ENCODE measurements at places on chromosomes 6 and 20.

GRCh38 chr6:29597184-29597583, 12.3 kb downstream of the OR2H2 start:
- DNase-seq = no peak

DNA sequence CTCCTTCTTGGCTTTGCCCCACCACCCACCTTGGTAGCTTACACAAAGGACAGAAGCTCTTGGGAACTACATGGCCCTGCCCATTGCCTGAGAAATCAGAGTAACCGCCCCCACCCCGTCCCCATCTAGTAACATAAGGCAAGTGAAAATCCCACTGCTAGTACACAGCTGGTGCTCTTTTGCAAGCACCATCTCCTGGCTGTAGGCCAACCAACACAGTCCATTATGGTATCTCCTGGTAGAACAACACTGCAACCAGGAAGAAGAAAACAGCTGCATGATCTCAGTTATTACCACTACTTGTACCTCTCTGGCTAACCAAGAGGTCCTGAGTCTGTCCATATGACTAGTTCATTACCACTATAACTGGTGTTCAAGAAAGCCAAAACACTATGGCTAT, 841.1 kb upstream of the MANEA start:
- no peak for DNase-seq

- no peak for DNase-seq
Measured at GRCh38 chr6:130134582-130134981, 88.2 kb downstream of the SAMD3 start.

DNA sequence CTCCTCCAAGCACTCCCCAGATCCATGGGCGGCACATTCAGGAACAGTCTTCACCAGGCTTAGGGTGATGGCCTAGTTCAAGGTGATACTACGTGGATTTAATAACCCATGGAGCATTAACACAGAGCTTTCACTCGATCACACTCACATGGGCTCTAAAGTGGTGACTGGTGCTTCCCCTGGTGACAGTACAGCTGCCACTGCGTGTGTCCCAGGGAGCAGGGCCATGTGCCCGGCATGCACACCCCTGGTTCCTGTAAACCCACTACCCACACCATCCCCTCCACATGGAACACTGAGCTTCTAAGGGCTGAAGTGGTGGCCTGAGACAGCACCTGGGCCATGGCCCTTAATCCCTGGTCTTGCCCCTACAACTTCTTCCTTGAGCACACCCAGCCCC, 27.8 kb upstream of the APMAP start:
- DNase-seq = no peak

- DNase-seq = peak; percentile 71
Measured at GRCh38 chr6:166997768-166998255, 1.4 kb upstream of the CEP43 start.

GRCh38 chr6:14037402-14038277, 79.9 kb upstream of the CD83 start:
- peak; percentile 83 for DNase-seq

- DNase-seq = no peak
Measured at GRCh38 chr6:86331265-86331840, 606.0 kb upstream of the HTR1E start.

DNA sequence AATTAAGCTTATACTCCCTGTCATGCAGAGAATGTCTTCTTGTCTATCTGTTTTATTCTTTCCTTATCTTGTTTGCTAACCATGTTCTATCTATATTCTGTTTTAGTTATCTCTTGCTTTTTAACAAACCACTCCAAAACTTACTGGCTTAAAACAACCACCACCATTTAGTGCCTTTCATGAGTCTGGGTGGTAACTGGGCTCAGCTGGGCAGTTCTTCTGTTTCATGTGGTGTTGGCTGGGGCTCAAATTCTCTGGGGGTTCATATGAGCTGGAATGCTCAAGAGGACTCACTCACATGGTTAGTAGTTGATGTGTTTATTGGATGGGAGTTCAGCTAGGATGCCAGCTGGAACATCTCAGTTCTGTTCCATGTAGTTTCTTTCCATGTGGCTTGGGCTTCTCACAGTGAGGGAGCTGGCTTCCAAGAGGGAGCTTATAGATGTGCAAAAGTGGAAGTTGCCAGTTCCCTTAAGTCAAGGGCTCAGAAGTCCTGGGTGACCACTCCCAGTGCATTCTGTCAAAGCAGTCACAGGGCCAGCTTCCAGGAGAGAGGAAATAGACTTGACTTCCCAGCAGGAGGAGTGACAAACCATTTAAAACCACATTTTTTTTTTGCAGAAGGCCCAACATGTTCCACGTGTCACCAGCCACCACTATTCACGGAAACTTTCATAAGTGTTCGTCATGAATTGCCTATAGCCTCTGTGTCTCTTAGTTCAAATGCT, 70.4 kb downstream of the PLCB4 start:
- no peak for DNase-seq

DNA sequence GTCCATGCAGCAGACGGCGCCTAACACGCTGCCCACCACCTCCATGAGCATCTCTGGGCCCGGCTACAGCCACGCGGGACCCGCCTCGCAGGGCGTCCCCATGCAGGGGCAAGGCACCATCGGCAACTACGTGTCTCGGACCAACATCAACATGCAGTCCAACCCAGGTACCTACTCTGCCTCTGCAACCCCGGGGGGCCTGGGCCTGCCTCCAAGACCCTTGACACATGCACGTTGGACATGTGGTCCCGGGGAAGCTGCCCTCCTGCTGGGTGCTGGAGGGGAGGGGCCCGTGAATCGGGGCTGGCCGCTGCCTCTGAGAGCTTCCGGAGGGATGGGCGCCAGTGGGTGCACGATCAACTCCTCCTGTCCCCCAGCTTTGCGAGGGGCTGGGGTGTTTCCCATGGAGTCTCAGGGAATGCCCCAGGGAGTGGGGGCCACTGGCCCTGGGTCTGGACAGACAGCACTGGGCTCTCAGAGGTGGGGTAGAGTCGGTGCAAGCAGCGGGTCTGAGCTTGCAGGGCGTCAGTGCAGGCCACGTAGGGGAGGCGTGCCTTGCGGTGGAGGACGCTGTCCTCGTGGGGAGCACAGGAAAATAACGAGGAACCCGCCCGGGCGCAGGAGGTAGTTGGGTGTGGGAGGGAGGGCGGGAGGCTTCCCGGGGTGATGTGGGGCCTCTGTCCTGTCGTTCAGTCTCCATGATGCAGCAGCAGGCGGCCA, 19.4 kb downstream of the SS18L1 start:
- no peak for DNase-seq

GRCh38 chr6:10180138-10181074, 234.5 kb downstream of the TFAP2A start:
- DNase-seq = no peak

GRCh38 chr6:15036690-15037245, 209.1 kb upstream of the JARID2 start:
- DNase-seq = peak; percentile 70

DNA sequence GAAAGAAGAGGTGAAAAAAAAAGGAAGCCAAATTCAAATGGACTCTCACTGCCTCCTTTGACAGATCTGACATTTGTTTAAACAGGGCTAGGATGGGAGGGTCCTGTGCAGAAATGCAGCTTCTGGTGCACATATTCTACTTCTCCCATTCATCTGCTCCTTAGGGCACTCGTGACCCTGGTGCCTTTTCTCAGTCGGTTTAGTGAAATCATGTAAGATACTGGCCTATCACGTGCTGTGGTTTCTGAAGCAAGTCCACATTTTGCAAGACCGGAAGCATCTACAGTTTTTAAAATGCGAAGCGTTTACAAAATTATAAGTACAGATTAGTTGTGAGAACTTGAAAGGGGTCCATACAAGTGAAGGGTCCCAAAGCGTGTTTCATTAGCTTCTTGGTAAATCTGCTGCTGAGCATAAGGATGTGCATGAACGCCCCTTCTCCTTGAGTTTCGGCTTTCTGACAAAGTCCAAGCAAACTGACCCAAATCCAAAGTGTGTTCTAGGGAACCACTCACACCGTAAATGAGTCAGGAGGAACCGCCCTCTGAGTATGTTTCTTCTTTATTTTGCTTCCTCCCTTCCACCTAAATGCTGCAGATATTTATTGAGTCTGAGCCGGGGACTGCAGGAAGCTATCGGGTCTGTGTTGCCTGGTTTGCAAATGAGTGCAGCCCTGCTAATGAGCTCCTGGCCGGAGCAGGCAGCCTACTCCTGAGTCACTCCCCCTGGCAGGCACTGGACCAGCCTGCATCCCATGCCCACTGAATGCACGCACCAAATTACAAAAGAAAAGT, 323.8 kb upstream of the JARID2 start:
- DNase-seq = peak; percentile 81

DNA sequence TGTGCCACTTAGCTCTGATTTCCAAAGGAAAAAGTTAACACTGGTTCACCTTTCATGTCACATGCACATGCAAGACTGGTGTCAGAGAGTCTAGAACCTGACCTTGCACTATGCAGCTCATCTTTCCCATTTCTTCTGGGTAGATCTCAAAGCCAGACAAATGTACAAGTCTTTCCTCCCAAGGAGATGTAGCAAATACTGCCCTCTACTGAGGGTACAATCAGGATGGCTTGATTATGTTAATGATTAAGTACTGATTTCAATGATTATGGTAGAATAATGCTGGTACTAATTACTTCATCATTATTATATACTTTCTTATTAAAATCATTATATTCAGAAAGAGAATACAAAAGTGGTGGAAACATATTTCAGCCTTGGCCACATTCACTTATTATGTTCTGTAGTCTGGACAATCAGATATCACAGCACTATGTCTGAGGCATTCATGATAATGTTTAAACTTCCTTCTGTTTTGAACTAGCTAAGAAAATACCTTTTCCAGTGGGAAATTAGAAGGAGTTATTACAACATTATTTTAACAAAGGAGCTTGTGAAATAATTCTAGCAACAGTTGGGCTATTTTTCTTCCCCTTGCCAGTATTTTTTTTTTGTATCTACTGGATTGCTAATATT, 68.5 kb upstream of the FOXO3 start:
- DNase-seq = peak; percentile 37

Data from RPMI7951 (cell line).